Esophagus squamous epithelium (tissue), 5 donors: ENCODE measurements at places on chromosomes 5 and 9.

- no peak for DNase-seq
- peaks cover 18% of the 10 kb centered on the region for H3K4me1 ChIP-seq
- no peaks in the 10 kb centered on the region for H3K36me3 ChIP-seq
These were observed 87.5 kb upstream of the SSBP2 start for GRCh38 chr5:81838307-81838906.

- H3K27me3 ChIP-seq: no peaks in the 10 kb centered on the region
- H3K4me3 ChIP-seq: no peak overlapping the region
- H3K27ac ChIP-seq: no peak overlapping the region
- no peaks in the 10 kb centered on the region for H3K4me1 ChIP-seq
- DNase-seq: no peak
These were observed 31.7 kb downstream of the DBH start for GRCh38 chr9:133667759-133668450.

DNA sequence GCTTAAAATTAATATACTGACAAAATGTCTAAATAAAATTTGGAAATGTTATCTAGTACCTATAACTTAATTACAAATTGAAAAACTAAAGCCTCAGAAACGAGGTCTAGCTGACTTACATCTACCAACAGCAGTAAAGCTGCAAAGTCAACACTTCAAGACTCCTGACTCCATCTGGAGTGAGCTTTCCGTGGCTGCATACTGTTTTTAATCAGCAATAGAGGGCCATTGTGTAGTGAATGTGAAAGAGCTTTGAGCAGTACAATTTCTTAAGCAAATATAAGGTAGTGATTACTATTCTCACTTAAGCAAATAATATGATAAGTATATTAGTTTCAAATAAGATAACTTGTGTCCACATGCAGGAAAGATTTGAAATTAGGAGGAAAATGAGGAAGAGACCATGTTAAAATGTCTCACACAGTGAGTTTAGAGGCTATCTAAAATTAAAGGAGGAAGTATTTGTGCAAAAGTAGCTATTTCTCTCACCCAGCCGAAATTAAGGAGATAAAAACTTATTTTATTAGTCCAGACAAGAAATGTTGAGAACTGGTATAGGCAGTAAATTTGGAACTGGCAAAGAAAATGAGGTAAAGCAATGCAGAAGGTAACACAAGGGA, 6.4 kb downstream of the SPINK6 start:
- no peaks in the 10 kb centered on the region for H3K27me3 ChIP-seq
- no peaks in the 10 kb centered on the region for H3K4me1 ChIP-seq
- DNase-seq: no peak
- H3K36me3 ChIP-seq: no peaks in the 10 kb centered on the region
- H3K27ac ChIP-seq: no peak overlapping the region

DNA sequence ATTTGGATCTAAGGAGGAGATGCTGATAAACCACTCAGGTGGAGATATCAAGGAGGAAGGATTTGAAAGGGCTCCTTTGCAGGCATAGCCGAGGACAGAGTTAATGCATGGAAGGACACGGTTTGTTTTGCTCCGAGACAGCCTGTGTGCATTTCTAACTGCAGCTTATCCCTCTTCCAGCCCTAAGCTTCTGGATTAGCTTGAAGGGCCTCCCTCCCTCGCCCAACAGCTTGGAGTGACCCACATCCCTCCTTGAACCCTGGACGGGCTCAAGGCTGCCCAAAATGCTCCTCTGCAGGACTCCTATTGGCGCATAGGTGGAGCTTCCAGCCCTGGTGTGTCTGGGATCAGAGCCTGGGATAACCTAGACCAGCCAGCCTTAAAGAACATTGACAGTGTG, 66.7 kb downstream of the PPARGC1B start:
- no peaks in the 10 kb centered on the region for H3K27me3 ChIP-seq
- H3K4me1 ChIP-seq: peaks cover 43% of the 10 kb centered on the region
- H3K36me3 ChIP-seq: no peaks in the 10 kb centered on the region
- no peak for DNase-seq
- no peak overlapping the region for H3K4me3 ChIP-seq
- H3K27ac ChIP-seq: peak overlapping the region; percentile 80

GRCh38 chr5:130222573-130222972, 318.3 kb downstream of the CHSY3 start:
- H3K36me3 ChIP-seq: no peaks in the 10 kb centered on the region
- no peak overlapping the region for H3K4me3 ChIP-seq
- no peaks in the 10 kb centered on the region for H3K4me1 ChIP-seq
- H3K27me3 ChIP-seq: no peaks in the 10 kb centered on the region
- DNase-seq: no peak

- H3K4me1 ChIP-seq: peaks cover 100% of the 10 kb centered on the region
- no peak overlapping the region for H3K4me3 ChIP-seq
- no peaks in the 10 kb centered on the region for H3K27me3 ChIP-seq
- DNase-seq: no peak
These were observed 6.0 kb downstream of the LRRC8A start for GRCh38 chr9:128887914-128888350.

DNA sequence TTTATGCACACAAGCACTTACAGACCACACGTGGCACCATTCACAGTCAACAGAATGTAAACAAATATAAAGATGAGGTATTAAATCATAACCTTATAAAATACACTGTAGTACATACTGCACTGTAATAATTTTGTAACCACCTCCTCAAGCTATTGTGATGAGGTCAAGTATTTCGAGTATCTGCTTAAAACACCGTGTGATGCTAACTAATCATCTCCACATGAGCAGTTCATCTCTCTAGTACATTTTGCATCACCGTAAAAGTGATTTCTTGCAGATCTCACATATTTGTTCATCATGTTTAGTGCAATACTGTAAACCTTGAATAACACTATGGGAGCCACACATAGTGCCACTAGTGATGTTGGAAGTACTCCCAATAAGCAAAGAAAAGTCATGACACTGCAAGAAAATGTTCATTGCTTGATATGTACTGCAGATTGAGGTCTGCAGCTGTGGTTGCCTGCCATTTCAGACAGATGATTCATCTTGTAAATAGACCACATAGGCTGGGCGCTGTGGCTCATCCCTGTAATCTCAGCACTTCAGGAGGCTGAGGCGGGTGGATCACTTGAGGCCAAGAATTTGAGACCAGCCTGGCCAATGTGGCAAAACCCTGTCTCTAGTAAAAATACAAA, 44.3 kb downstream of the FOXB2 start:
- no peaks in the 10 kb centered on the region for H3K4me1 ChIP-seq
- no peaks in the 10 kb centered on the region for H3K27me3 ChIP-seq
- DNase-seq: no peak
- H3K27ac ChIP-seq: no peak overlapping the region

DNA sequence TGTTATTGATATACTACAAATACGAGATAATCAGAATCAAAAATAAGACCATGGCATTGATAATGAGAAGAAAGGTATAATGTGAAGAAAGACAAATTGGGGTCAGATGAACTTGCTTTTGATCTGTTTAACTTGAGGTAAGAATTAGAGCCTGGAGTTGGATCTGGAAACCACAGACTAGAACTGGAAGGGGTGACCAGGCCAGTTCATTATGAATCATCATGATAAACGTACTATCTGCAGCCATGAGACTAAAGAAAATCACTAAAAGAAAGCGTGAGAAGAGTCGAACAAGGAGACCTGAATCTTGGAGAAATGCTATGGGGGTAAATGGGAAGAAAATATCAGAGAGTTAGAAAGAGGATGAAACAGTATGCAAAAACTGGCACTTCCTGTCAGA, 967.5 kb downstream of the NR2F1-AS1 start:
- H3K4me1 ChIP-seq: no peaks in the 10 kb centered on the region
- no peak overlapping the region for H3K27ac ChIP-seq
- no peaks in the 10 kb centered on the region for H3K27me3 ChIP-seq

- no peak overlapping the region for H3K4me3 ChIP-seq
- no peak for DNase-seq
- H3K4me1 ChIP-seq: no peaks in the 10 kb centered on the region
- no peak overlapping the region for H3K27ac ChIP-seq
- H3K36me3 ChIP-seq: no peaks in the 10 kb centered on the region
These were observed 61.1 kb downstream of the FRMD3 start for GRCh38 chr9:83477120-83477519.

- no peak overlapping the region for H3K4me3 ChIP-seq
- H3K4me1 ChIP-seq: no peaks in the 10 kb centered on the region
- no peak for DNase-seq
- no peaks in the 10 kb centered on the region for H3K27me3 ChIP-seq
These were observed 51.9 kb upstream of the SNAPC3 start for GRCh38 chr9:15370466-15371447.

- H3K4me3 ChIP-seq: peak overlapping the region; percentile 52
- peak overlapping the region; percentile 17 for H3K27ac ChIP-seq
- H3K36me3 ChIP-seq: no peaks in the 10 kb centered on the region
- H3K27me3 ChIP-seq: no peaks in the 10 kb centered on the region
- DNase-seq: peak; percentile 15
These were observed 438 bp downstream of the SOX30 start for GRCh38 chr5:157651623-157652376.

- H3K36me3 ChIP-seq: no peaks in the 10 kb centered on the region
- H3K27me3 ChIP-seq: no peaks in the 10 kb centered on the region
- no peak for DNase-seq
- H3K27ac ChIP-seq: no peak overlapping the region
- peak overlapping the region; percentile 35 for H3K4me3 ChIP-seq
These were observed 95.1 kb downstream of the DAPK1 start for GRCh38 chr9:87592554-87593358.

DNA sequence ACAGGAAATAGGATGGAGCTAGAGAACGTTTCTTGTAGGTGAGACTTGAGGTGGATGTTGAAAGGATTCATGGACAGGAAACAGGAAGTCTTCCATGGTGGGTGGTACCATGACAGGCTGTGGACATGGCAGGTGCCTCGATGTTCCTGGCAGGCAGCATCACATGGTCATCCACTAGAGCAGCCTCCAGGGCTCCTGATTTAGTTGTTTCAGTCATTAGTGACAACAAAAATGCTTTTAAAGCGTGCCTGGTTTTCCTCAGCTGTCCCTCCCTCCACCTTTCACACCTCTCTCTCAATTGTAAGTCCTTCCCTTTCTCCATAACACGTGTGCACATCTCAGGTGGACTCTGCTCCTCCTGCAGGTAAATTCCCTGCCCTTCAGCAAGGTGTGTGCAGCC, 25.2 kb upstream of the ASPN start:
- DNase-seq: no peak
- no peak overlapping the region for H3K4me3 ChIP-seq
- H3K27me3 ChIP-seq: no peaks in the 10 kb centered on the region
- no peaks in the 10 kb centered on the region for H3K36me3 ChIP-seq

DNA sequence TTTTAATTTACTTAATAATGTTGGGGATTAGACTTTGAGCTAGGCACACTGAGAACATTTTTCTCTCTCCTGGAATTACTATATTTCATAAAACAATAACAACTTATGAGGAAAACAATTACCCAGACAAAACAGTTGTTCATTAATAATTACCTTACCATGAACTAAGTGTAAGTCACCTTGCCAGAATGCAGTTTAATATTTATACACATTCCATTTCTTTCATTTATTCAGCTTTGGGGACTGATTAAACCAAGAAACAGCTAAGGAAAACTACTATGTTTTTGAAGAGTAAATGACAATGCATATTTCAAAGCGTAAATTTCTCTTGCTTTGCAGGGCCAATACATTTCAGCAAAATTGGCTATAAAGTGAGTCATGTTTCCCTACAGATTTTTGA, 616.2 kb downstream of the PRELID2 start:
- no peaks in the 10 kb centered on the region for H3K36me3 ChIP-seq
- DNase-seq: no peak
- no peak overlapping the region for H3K4me3 ChIP-seq
- H3K27ac ChIP-seq: no peak overlapping the region
- no peaks in the 10 kb centered on the region for H3K4me1 ChIP-seq

DNA sequence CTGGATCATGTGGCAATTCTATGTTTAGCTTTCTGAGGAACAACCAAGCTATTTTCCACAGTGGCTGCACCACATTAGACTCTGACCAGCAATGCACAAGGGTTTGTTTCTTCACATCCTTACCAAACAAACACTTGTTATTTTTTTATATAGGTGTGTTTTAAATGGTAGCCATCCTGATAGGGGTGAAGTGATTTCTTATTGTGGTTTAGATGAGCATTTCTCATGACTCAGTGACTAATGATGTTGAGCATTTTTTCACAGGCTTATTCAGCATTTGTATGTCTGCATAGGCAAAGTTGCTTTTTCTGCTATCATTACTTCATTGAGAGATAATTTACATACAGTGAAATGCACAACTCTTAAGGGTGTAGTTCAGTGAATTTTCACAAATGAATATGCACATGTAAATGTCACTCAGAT, 36.0 kb downstream of the ANKRD33B start:
- no peak overlapping the region for H3K27ac ChIP-seq
- peaks cover 3% of the 10 kb centered on the region for H3K27me3 ChIP-seq
- peaks cover 18% of the 10 kb centered on the region for H3K4me1 ChIP-seq
- no peak overlapping the region for H3K4me3 ChIP-seq

- no peaks in the 10 kb centered on the region for H3K36me3 ChIP-seq
- H3K27me3 ChIP-seq: no peaks in the 10 kb centered on the region
- H3K4me3 ChIP-seq: no peak overlapping the region
- H3K27ac ChIP-seq: no peak overlapping the region
- no peak for DNase-seq
These were observed 77.3 kb downstream of the AMBP start for GRCh38 chr9:114000671-114001409.

- DNase-seq: no peak
- no peaks in the 10 kb centered on the region for H3K27me3 ChIP-seq
- H3K4me1 ChIP-seq: peaks cover 15% of the 10 kb centered on the region
These were observed 121.9 kb upstream of the NFIB start for GRCh38 chr9:14435871-14436270.

DNA sequence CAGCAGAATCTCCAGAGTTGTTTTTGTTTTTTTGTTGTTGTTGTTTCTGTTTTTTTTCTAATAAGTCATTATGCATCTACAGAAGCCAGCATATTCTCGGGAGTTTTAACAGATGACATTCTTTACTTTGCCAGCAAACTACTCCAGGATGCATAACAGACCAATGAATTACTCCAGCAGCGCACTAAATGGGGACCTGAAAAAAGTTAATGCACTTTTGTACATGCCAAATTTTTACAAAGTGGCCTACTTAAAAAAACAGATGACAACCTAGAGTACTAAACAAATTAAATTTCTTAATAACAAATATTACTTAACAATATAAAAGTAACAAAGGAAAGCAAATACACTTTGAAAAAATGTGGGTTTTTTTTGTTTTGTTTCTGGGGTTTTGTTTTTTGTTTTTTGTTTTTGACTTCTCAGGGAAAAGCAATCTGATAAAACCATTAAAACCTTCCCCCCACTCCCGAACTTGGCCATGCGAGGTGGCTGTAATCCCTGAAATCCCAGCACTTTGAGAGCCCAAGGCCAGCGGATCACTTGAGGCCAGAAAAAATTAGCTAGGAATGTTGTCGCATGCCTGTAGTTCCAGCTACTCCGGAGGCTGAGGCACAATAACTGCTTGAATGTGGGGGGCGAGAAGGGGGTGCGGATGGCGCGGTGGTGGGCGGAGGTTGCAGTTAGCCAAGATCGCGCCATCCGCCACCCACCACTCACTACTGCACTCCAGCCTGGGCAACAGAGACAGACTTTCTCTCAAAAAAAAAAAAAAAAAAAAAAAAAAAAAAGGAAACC, 352.4 kb downstream of the CETN3 start:
- no peaks in the 10 kb centered on the region for H3K27me3 ChIP-seq
- H3K4me3 ChIP-seq: no peak overlapping the region
- no peaks in the 10 kb centered on the region for H3K36me3 ChIP-seq
- H3K4me1 ChIP-seq: peaks cover 21% of the 10 kb centered on the region

- H3K4me3 ChIP-seq: no peak overlapping the region
- DNase-seq: no peak
- peaks cover 37% of the 10 kb centered on the region for H3K4me1 ChIP-seq
- no peak overlapping the region for H3K27ac ChIP-seq
- no peaks in the 10 kb centered on the region for H3K27me3 ChIP-seq
These were observed 405.9 kb downstream of the TLE4 start for GRCh38 chr9:79977510-79978197.

GRCh38 chr9:77403239-77403638, 225.9 kb downstream of the VPS13A start:
- H3K4me3 ChIP-seq: no peak overlapping the region
- H3K4me1 ChIP-seq: no peaks in the 10 kb centered on the region
- no peak for DNase-seq
